Left hindlimb (tissue), 1 donor: ENCODE measurements at places on chromosomes 6 and 20.

DNA sequence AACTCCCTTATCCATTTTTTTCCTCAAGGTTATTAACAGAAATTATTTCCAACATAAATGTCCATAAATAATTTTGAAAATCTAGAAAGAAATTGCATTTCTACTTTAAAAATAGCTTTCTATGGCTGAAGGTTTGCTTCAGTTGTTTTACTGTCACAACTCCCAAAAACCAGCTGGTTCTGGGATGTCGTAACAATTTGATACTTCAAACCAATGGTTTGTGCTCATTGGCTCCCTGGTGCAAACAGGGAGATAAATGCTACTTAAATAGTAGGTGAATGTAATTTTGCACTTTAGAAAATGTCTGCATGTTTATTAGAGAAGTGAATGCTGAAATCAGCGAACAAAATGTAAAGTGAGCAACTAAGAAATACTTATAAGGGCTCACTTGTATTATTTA is 31.1 kb downstream of the LAMA2 start:
- no peak for DNase-seq

DNA sequence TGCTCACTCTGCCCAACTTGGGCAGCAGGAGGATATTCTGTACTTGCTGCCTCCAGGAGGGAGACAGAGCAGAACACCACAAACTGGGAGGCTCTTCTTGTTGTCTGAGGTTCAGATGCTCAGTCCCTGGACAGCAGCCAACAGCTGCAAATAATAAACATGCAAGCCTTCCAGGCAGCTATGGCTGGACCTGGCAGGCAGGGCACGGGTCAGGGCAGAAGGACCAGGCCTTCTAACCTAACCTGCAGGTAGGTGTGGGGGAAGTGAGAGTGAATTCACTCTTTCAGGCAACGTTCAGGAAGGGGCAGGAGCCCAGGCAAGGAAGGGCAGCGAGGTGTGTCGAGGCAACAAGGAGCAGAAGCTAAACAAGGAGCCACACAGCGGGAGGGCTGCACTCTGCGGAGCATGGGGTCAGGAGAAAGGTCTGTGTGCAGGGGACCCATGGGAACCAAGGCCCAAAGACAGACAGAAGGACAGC is 31.5 kb downstream of the NINL start:
- no peak for DNase-seq

- no peak for DNase-seq
These were observed 504.0 kb upstream of the PTCHD4 start for GRCh38 chr6:48615041-48615440.

DNA sequence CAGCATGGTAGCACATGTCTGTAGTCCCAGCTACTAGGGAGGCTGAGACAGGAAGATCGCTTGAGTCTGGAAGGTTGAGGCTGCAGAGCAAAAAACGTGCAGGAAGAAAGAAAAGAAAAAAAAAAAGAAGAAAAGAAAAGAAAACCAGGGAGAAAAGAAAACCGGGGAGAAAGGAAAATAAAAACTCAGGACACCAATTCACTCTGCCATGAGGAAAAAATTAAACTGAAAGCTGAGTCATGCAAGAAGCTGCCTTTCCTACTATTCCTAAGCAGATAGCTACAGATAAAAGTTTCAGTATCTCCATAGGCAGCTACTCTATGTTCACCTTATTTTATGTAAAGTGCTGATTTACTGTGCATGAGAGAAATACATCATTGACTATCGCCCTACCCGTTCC is 10.5 kb downstream of the PTGIS start:
- DNase-seq = no peak

DNA sequence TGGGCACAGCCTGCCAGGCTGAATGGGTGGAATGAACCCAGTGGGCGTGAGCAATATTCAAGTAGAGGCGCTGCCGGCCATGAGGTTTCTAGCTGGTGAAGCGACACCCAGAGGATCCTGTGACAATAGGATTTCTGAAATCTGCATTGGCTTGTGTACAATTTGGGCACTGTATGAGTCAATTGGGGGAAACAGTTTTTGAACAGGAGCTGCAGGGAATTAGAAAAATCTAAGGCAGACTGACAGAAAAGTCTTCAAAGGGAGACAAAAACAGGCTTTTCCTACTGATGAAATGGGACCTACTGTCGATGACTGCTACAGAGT is 148.8 kb upstream of the PROKR2 start:
- no peak for DNase-seq

DNA sequence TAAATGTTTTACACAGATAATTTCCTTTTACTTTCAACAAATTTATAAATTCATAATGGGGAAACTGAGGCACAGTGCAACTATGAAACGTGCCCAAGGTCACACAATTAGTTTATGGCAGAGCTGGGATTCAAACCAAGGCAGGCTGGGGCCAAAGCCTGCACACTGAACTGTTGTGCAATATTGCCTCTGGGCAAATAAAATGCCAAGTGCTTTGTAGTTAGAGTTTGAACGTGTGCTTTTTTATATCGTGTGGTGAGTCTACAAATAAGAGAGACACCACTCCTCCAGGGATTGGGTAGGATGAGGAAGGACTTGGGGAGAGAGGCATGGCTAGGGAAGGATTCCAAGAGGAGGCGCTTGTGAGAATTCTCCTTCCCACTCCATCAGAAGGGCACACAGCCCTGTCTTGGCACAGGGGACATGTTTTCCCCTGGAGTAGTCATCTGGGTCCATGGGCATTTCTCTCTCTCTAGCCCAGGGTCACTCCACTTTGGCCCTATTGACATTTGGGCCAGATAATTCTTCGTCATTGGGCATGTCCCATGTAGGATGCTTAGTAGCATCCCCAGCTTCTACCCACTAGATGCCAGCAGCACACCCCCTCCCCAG is 2.8 kb upstream of the CDH22 start:
- DNase-seq = no peak
